ENCODE measurements at places on chromosomes 12 and 14. TPM values are rescaled to one million over a fixed set of nuclear protein-coding genes. Genes with fewer than 3 reads are reported as not detected.

The ERO1A gene
- total RNA-seq, result 90.6 TPM

The DCAF11 gene
- 86.1 TPM for total RNA-seq

The SLC10A1 gene
- not detected for total RNA-seq

The DPY19L2 gene
- not detected for total RNA-seq

The JAG2 gene
- total RNA-seq, result 0.55 TPM

The ACVRL1 gene
- not detected for total RNA-seq

The TEX22 gene
- 1.7 TPM for total RNA-seq

The C12orf60 gene
- total RNA-seq, result 0.27 TPM

The AQP2 gene
- total RNA-seq, result not detected

The VWF gene
- total RNA-seq, result 0.55 TPM

The RIMBP2 gene
- not detected for total RNA-seq

The KLRC4 gene
- not detected for total RNA-seq

The APEX1 gene
- 113 TPM for total RNA-seq

DNA sequence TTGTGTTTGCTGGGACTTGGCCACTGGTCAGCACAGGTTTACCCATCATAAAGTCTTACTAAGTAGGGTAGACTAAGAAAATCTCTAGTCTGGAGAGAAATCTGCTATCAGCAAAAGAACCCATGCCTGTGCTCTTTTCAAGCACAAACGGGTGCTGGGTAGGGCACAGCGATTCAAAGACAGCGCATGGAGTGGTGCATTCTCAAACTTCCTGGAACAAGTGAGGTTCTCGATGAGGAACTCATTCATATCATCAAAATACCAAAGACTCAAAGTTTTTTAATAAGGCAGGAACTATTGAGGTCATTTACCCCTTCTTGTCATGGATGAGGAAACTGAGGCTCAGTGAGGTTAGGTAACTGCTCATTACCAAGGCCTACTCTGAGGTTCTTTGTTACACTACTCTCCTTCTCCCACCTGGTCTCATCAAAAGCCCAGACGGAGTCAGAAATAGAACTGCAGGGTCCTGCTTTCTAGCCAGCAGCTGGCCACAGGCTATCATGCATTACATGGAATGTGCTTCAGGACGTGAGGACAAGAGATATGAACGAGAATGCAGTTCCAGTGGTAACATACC is 390.3 kb downstream of the ZFP36L1 start:
- DNase-seq, result no peak

DNA sequence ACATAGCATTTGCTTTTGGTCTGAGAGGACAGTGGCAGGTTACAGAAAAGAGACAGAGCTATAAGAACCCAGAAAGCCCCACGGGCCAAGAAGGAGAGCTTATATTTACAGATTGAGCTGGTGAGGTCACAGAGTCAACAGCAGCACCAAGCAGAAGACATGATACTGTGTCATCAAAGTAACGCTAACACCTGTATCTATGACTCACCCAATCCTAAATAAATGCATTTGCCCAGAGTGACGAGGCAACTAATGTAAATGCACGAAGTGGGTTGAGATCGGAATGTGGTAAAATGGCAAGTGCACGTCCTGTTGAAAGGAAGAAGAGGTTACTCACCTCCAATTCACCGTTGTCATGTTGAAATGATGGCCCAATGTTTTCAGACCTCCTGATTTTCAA is 6.7 kb upstream of the CD163L1 start:
- DNase-seq, result no peak

GRCh38 chr14:20986811-20987210 is 3.0 kb upstream of the METTL17 start:
- no peak for DNase-seq

GRCh38 chr14:97180304-97181200 is 383.4 kb downstream of the VRK1 start:
- DNase-seq, result no peak

DNA sequence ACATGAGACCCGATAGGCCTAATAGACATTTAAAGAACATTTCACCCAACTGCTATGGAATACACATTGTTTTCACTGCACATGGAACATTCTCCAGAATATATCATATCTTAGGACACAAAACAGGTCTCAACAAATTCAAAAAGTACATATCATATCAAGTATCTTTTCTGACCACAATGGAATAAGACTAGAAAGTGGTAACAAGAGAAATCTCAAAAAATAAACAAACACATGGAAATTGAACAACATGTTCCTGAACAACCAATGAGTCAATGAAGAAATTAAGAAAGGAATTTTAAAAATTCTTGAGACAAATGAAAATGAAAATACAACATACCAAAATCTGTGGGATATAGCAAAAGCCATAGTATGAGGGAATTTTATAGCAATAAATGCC is 208.1 kb downstream of the PTPRO start:
- no peak for DNase-seq

GRCh38 chr12:64389154-64389553 is 1.4 kb downstream of the C12orf56 start:
- no peak for DNase-seq

DNA sequence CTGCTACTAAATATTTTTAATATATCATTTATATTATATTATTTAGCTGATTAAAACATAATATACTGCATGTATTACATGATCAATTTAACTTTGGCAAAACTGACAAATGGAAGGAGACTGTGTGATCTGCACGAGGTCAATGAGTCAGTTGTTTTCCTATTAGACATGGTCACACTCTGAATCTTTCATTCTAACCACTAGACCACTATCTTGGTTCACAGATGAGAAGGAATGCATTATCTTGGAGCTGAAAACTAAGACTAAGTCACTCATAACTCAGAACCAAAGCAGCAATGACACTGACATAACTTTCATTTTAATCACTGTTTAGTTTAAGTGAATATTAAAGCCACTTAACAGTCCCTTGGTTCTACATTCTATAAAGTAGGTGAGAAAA is 37.4 kb downstream of the GNPTAB start:
- DNase-seq, result no peak

DNA sequence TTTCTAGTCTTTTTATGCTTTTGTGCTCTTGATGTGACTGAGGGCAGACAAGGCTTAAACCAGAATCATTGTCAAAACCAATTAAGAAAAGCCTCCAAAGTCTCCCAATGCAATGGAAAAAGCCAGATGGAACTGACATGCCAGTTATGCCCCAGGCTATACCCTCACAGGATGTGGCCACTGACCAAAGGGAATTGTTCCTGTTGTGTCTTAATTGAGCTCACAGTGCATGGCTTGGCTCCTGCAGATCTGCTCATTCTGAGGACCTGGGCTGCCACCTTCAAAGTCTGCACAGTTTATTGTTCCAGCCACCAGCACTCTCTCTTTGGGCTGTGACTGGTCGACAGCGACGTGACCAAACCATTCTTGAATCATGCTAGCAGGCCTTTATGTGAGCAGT is 17.1 kb upstream of the BICD1 start:
- no peak for DNase-seq

GRCh38 chr14:24634158-24634557 is at the start of gene GZMB:
TSS of gene GZMB (minus strand) at chr14:24634190. CDS start at chr14:24634160, 30 bp downstream.
- no peak for DNase-seq

DNA sequence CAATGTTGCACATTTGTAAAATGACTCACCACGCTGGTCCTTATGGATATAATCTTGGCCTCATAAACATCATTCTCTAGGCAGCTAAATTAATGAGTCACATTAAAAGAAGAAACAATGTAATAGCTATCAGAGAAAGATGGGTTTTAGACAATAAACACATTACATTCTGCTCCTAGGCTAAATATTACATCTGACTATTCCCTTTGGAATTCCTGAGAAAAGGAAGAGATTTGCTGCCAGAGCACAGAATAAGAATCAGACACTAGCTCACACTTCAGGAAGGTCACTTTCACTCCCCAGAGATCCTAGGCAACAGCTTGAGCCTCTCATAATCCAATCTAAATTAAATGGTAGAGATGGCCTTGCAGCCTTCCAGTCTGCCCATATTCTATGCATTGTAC is 218.2 kb downstream of the PTPRO start:
- no peak for DNase-seq

DNA sequence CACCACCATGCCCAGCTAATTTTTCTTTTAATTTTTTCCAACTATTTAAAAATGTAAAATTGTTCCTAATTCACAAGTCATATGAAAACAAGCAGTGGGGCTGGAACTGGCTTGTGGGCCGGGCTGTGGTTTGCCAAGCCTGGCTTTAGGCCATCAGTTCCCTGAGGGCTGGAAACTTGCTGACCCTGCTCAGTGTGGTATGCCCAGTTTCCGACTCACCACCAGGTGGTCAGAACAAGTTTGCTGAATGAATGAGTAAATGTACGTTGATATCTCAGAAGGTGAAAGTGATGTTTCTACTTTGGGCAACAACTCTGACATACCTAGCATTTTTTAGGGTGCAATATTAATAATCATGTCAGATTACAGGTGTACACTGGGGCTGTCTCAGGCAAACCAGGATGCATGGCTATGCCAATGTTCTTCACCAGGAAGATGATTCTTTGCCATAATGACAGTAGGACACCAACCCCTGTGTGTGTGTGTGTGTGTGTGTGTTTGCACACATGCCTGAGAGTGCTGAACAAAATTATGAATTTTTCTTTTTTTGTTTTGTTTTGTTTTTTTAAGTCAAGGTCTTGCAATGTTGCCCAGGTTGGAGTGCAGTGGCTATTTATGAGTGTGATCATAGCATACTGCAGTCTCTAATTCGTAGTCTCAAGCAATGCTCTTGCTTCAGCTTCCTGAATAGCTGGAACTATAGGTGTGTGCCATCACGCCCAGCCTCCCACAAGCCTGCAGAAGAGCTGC is 106.1 kb downstream of the PTPN11 start:
- DNase-seq, result no peak

DNA sequence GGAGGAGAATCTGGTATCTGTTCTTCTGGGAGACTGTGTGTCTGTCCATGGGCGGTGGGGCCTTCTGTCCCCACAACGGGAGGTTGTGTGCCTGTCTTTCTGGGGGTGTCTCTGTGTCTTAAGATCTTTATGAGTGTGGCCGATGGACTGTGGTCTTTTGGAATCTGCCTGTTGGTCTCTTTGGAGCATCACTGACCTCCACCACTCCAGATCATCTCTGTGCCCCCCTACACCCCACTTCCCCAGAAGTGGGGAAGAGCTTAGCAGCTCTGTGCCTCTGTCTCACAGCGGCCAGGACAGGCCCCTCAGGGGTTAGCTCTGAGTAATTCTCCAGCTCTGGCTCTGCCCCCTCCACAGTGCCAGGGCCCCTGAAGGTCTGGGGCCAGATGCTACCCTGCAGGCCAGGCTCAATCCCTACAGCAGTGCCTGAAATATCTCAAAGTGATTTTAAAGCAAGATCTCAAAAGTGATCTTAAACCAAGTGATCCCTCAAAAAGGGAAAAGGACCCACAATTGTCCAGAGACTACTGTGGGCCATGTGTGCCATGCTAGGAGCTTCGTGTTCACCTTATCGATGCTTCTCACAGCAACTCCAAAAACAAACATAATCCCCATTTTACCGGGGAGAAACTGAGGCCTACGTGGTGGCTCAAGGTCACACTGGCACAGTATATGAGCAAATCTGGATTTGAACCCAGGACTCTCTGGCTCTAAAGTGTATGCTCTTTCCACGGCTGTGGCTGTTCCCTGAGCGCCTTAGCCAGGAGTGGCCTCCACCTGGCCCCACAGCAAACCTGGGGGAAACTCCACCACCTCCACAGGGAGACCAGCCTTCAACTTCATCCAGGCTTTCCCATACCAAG is 26.0 kb upstream of the KRT78 start:
- no peak for DNase-seq

- no peak for DNase-seq
These were observed 6.3 kb upstream of the PUS1 start for GRCh38 chr12:131922772-131923171.

- no peak for DNase-seq
These were observed 174.1 kb upstream of the SFSWAP start for GRCh38 chr12:131536766-131537165.

DNA sequence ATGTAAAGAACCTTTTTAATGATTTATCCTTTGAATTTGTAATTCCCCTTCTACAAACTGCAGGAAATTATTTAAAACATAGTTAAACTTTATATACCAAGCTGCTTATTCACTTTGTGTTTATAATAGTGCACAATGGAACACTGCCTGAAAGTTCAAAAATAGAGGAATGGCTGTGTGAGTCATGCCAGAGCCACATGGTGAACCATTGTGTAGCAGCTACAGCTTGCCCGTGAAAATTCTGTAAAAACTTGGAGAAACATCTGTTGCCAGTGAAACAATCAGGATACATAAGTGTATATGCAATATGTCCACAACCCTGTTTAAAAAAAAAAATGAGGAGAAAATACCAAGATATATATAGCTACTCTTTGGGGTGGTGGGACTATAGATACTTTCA is 59.5 kb downstream of the VEZT start:
- no peak for DNase-seq
